ENCODE measurements at places on chromosomes 1 and 21.

DNA sequence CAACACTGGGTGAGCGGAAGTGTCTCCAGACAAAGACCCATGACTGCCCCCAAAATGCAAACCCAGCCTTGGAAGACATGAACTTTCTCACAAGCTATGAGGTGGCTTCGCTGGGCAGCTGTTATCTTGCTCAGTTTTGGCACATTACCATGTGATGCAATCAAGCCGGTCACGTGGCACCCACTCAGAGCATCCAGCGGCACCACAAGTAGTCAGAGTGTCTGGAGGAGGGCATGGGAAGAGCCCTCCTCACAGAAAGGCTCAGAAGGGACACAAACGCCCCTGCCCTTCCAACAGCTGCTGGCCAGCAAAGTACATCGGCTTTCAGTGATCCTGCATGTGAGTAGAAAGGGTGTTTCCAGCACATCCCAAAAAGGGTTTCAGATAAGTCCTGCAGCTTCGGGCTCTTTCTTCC is 145.5 kb upstream of the IRF2BP2 start:
- no peak for DNase-seq

- no peak for DNase-seq
Observed at GRCh38 chr1:167486090-167486824, 32.1 kb downstream of the CD247 start.

GRCh38 chr21:39650306-39650705 is 37.6 kb downstream of the B3GALT5 start:
- DNase-seq = no peak

DNA sequence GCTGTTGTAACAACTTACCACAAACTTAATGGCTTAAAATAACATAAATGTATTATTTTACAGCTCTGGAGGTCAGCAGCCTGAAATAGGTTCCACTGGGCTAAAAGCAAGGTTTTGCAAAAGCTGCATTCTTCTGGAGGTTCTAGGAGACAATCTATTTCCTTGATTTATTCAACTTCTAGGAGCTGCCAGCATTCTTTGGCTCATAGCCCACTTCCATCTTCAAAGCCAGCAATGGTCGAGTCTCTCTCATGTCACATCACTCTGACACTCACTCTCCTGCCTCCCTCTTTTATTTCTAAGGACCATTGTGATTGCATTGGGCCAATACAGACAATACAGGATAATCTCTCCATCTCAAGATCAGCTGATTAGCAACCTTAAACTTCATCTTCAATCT is 15.1 kb upstream of the FOXJ3 start:
- no peak for DNase-seq

DNA sequence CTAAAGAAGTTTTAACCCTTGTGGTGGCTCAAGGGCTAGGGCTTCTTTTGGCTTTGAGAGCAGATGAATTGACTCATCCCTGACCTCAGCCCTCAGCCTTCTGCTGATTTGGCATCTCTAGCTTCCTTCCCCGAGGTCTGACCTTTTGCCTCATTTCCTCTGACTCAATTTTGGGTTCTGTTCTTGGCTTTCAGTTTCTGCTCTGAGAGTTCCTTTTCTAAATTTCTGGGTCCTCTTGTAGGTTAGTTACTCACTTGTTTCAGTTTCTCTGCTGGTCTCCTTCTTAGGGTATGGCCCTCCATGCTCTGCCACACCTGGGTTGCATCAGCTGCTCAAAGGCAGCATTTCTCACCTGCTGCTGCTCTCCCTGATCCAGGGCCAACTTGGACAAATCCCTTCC is 19.4 kb downstream of the PDE4B start:
- DNase-seq = no peak

- no peak for DNase-seq
Observed at GRCh38 chr1:66437136-66437401, 96.9 kb upstream of the SGIP1 start.

DNA sequence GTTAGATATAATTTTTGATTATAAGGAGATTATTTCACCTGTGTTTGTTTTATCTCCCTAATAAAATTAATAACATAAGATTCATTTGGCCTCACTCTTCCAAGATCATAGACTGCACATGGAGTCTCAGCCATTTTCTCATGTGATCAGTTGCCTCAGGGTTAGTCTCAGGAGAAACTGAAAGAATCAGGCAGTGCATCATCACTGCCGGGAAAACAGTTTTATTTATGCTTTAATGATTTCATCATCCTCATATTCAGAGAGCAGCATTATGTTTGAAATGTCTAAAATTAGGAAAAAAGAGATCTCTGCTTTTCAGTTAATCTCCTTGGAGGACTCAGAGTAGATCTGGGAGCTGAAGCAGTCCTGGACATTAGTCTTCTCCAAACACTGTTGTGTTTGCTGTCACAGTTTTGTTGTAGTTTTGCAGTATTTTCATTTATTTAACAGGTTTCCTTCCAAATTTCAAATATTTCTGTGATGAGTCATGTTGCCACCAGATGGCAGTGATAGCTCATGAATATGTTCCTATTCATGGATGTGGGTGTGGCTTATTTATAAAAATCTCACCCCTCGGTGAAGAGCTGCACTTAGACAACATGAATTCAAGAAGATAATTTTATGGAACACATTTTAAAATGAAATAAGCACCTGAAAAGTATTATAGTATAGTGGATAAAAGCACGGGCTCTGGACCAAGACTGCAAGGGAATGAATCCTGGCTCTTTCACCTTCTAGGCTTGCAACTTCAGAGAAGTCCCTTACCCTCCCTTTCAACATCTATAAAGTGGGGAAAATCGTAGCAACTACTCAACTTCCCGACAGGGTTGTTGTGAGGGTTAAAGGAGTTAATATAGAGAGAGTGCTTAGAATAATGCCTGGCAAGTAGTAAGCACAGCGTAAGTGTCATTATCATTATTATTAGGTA is 31.2 kb downstream of the CHD1L start:
- no peak for DNase-seq

GRCh38 chr1:211595419-211595818 is 16.5 kb upstream of the SLC30A1 start:
- no peak for DNase-seq

GRCh38 chr1:154502066-154502743 is at the start of the genes SHE and TDRD10:
Gene SHE, minus strand, starts transcription at chr1:154502412. Its CDS starts 386 bp downstream, at chr1:154502026.
Gene TDRD10, plus strand, starts transcription at chr1:154502219. Its CDS starts 4,685 bp downstream, at chr1:154506904.
- no peak for DNase-seq

- no peak for DNase-seq
Observed at GRCh38 chr1:194568610-194569009, 1382.2 kb upstream of the B3GALT2 start.
